Mucosa of descending colon (tissue), 3 donors: ENCODE measurements at places on chromosomes 3 and 15. TPM values are rescaled to one million over a fixed set of nuclear protein-coding genes. Genes with fewer than 3 reads are reported as not detected.

The PIF1 gene
- total RNA-seq, result 10.4 TPM

The MGA gene
- 29.1 TPM for total RNA-seq

GRCh38 chr15:43189296-43189695 is 4.1 kb downstream of the CCNDBP1 start:
- DNase-seq, result no peak

- DNase-seq, result peak; percentile 66
These were observed 639 bp downstream of the NIPA1 start for GRCh38 chr15:22786868-22787698.

- DNase-seq, result no peak
These were observed 29.9 kb upstream of the MCCC1 start for GRCh38 chr3:183129243-183129642.
